CD8-positive, alpha-beta memory T cell (primary cell): ENCODE measurements at places on chromosomes 12 and 14. TPM values are rescaled to one million over a fixed set of nuclear protein-coding genes. Genes with fewer than 3 reads are reported as not detected.

DNA sequence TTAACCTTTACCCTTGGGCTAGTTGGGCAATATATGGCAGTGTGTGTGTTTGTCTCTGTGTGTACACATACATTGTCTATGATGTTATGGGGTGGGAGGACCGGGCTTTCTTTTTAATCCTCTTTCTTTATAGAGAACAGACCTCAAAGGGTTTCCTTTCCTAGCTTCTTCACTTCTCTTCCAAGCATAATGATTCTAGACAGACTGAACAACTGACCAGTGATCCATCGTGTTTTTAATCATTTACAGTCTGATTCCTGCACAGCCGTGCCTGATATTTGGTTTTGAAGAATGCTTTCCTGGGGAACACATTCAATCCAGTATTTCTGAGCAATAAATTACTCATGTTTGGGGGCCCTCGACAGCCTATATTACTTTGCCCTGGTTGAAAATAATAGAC, 481.1 kb upstream of the DCN start:
- no peak for DNase-seq
- H3K4me3 ChIP-seq = no peak overlapping the region
- no peak overlapping the region for H3K27ac ChIP-seq
- H3K36me3 ChIP-seq = no peaks in the 10 kb centered on the region

GRCh38 chr12:1054117-1054870, 63.3 kb downstream of the ERC1 start:
- H3K27ac ChIP-seq = no peak overlapping the region
- no peak for DNase-seq
- no peak overlapping the region for H3K4me3 ChIP-seq
- H3K36me3 ChIP-seq = no peaks in the 10 kb centered on the region
- H3K27me3 ChIP-seq = no peaks in the 10 kb centered on the region

DNA sequence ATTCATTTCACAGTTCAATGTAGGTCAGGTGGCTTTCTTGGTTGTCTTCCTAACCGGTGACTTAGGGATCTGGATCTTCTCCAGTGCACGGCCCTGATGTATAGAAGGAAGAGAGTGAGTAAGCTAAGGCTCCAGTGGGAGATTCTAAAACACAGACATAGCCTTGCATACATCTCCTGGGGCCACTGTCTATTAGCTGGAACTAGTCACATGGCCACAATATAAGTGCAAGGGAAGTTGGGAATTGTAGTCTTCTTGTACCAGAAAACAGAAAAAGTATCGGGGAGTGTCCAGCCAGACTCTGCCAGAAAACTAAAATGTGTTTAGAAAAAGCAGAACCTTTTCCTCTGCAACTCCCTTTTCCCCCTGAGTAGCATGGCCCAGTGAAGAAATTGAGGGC, 531.6 kb downstream of the VRK1 start:
- DNase-seq = no peak
- peaks cover 19% of the 10 kb centered on the region for H3K4me1 ChIP-seq
- no peaks in the 10 kb centered on the region for H3K27me3 ChIP-seq
- H3K4me3 ChIP-seq = no peak overlapping the region

DNA sequence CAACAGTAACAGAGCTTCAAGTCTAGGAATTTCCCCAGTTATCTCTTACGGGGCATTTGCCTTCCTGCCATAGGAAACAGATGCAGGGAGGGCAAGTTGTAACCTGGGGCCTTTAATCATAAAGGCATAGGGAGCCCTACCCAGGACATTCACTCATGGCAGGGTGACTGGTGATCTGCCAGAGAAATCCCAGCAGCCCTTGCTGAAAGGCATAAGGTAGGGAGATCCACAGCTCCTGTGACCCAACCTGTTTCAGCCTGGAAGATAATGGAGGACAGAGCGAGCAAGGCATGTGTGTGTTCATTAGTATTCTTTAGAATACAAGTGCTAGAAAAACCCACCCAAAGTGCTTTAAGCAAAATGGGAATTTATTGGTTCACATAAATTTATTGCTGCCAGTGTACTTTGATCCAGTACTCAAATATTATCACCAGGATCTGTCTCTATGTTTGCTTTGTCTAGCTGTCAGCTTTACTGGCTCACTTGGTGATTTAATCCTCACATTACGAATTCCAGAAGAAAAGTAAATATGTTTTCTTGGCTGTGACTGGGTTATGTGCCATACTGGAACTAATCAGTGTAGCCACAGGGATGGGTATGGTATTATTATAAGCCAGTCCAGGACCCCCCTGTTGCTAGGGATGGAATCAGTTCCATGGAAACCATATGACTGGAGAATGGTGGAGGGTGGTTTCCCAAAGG, 21.1 kb upstream of the AKAP6 start:
- no peak overlapping the region for H3K27ac ChIP-seq
- no peaks in the 10 kb centered on the region for H3K4me1 ChIP-seq
- no peak overlapping the region for H3K4me3 ChIP-seq
- DNase-seq = no peak
- no peaks in the 10 kb centered on the region for H3K27me3 ChIP-seq

Gene KLRC2
- 5.7 TPM for total RNA-seq

GRCh38 chr14:102965282-102965681, 42.8 kb downstream of the AMN start:
- no peak overlapping the region for H3K4me3 ChIP-seq
- H3K27ac ChIP-seq = no peak overlapping the region
- H3K4me1 ChIP-seq = no peaks in the 10 kb centered on the region

Gene KERA
- total RNA-seq = not detected
